Activated gamma-delta T cell treated with Interleukin-2 at 50 U/mL for 16 hours (primary cell): ENCODE measurements at places on chromosomes 3 and 15.

DNA sequence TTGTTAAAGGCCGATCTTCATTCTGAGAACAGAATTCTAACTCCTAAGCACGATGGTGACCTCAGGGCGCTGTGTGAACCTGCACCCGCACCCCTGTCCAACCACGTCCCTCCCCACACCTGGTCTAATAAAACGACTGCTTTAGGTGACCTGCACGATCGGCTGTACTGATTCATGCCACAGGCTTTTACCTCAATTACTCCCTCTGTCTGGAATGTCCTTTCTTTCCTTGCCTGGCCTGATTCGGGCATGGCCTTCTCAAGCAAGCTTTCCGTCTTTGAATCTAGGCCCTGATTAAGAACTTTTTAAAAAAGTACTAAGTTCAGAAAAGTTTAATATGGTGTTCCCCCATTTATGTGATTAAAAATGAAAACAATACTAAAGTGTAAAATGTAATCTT is 842 bp upstream of the U2SURP start:
- DNase-seq = no peak

DNA sequence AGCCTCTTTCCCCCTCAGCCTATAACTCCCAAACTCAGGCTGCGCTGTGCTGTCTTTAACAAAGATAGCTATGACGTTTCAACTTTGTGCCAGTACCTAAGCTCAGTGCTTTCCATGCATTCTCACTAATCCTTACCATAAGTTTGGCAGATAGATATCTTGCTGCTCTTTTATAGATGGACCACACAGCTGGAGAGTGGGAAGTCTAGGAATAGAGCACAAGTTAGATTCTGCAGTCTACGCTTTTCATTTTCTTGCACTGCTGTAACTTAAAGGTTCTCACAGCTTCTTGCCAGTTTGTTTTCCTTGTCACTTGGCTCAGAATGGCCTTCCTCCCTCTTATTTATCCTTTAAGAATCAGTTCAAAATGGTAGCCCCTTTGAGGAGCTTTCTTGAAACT is 468.8 kb downstream of the CNTN4 start:
- DNase-seq = no peak

DNA sequence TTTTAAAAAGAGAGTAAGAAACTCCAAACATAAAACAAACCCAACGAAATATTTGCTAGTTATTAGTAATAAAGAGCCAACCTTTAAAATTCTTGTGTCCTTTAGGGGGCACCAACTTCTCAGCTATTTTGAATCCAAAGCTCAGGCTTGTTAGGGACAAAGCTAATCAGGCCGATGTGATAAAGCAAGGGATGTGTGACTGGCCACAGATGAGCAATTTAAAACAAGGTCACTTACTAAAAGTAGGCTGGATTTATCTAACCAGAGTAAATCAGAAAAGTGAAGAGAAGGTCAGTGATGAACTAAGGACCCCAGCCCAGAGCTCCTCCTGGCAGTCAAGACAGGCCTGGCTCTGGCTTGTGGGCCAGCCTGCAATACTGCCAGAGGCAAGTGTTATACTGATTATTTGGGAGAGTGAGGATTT is 108.5 kb downstream of the CYP19A1 start:
- DNase-seq = no peak

- no peak for DNase-seq
These were observed 22.2 kb upstream of the IQSEC1 start for GRCh38 chr3:13095408-13095937.

GRCh38 chr15:42274702-42274989 is 1.4 kb upstream of the TMEM87A start:
- no peak for DNase-seq

DNA sequence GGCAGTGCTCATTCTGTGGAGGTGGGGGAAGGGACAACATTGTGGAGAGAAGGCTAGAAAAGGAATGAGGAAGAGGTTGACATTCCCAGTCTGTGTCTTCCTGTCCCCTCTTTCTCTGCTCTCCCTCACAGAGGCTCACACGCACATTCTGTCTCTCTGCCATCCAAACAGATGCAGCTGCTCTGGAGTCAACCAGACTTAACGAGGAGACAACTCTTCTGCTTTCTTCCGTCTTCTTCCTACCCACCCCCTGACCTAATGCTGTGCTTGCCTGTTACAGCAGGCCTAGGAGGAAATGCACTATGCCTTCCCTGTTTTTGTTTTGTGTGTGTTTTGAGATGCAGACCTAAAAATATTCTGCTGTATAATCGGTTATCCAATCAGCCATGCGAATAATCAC is 121.9 kb downstream of the CACNA1D start:
- no peak for DNase-seq
